ENCODE measurements at places on chromosomes 11 and 22.
A peak's percentile ranks its signal among the peaks of the same experiment; 100 is the strongest.

GRCh38 chr11:14248580-14248981 is 110.4 kb downstream of the RRAS2 start:
- DNase-seq = no peak

GRCh38 chr11:403021-403760 is 9.2 kb downstream of the PKP3 start:
- no peak for DNase-seq

DNA sequence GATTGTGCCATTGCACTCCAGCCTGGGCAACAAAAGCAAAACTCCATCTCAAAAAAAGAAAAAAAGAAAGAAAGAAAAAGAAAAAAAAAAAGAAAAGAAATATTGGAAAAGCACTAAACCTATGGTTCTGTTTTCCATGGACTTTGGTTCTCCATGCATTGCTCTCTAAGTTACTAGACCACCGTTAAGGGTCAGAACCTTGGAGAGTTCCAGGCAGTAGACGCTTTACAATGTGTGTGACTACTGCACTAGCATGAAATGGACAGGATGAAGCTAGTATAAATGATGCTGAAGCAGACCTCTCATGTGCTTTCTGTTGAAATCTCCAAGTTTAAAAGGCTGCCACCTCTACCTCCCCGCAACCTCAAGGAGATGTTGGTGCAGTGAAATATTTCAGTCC is 63.5 kb downstream of the SIK2 start:
- DNase-seq = no peak

DNA sequence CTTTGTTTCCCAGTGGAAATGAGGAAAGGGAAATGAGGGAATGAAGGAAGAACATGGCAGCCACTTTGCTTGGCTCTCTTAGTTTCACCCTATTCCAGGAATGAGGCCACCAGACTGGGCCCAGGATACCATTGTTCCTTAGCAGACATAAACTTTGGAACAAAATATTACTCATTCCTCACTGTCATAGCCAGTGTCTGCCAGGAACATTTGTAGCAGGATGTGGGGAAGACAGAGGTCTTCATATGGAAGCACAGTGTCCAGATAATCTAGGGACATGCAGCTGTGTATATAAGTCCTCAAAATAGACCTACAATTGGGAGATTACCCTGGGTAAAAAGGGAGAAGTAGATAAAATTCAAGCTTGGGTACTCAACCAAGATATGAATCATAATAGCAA is 15.2 kb upstream of the FUT4 start:
- no peak for DNase-seq

DNA sequence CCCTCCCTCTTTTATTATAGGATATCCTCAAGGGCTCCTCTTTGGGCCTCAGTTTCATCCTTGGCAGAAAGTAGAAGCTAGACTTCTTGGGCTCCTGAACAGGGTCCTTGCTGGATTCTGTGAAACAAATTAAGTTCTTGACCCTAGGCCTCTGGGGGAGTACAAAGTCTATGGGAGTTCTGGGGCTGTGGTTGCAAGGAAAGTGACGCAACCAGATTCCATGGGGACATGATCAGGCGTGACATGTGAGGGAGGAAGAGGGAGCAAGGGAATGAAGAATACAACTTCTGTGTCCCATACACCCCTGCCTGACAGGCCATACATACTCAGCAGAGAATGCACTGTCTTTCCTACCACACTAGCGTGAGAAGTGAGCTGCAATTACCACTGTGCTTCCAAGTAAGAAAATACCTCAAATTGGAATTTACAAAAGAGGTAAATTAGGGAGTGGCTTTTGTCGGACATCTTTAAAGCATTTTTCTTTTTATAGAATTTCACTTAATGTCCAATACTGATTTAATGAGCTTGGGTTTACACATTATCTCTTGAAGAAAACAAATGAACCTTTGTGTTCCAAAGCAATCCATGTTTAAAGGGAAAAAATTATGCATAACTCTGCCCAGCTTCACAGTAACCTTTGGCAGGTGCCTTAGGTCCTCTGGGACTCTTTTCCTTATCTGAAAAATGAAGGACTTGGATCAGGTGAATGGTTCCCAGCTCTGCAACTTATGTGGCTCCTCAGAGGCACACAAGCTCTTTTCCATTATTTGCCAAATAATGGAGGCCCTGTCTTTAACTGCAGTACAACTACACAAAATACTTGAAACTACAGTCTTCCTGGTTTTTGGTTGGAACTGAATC is 38.9 kb downstream of the LIMK2 start:
- no peak for DNase-seq

GRCh38 chr11:104736502-104736901 is 161.8 kb downstream of the CASP12 start:
- DNase-seq = no peak

- DNase-seq = no peak
These were observed 268.0 kb downstream of the CTTN start for GRCh38 chr11:70666311-70666710.

- DNase-seq = no peak
These were observed 80.4 kb downstream of the SERGEF start for GRCh38 chr11:17932472-17932871.

DNA sequence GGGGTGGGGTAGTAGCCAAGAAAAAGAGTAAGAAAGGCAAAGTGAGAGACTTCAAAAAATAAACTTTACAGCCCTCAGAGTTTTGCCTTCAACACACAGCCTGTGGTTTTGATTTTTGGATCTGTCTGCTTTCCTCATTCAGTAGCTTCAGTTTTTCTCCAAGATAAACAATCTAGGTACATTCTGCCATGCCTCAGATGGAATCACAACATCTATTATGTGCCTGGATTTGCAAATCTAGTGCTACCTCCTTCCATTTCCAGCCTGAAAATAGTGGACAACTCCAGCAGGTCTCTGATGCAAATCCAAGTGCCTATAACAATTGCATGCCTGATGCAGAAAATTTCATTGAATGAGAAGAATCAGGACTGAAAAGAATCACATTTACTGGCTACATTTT is 206.6 kb upstream of the GUCY1A2 start:
- DNase-seq = no peak

- DNase-seq = no peak
These were observed 16.8 kb downstream of the FZD4 start for GRCh38 chr11:86938203-86938899.

DNA sequence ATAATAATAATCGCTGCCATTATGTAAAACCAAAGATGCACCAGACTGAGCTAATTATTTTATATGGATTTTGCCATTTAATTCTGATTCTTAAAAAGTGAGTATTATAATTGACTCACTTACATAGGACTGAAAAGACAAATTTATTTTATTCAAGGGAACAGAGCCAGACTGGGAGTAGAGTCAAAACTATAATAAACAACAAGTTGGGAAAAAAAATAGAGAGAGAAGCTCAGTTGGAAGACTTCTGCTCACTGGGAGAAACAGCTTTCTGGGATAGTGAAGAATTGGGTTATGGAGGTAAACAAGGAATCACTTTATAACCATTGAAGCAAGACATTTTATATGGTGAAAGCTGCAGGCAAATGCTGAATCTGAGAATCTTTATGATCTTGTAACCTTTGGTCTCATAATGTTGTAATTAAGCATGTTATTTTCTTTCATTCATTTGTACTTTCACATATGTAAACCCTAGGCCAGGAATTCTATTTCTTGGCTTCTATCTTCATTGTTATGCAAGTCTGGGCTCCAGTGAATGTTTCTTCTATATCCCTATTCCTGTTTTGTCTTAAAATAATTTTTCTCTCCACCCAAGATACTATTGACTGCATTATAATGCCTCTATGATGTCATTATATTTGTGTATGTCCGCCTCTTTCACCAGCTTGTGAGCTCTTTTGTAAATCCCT is 725.3 kb upstream of the CCDC179 start:
- DNase-seq = no peak

DNA sequence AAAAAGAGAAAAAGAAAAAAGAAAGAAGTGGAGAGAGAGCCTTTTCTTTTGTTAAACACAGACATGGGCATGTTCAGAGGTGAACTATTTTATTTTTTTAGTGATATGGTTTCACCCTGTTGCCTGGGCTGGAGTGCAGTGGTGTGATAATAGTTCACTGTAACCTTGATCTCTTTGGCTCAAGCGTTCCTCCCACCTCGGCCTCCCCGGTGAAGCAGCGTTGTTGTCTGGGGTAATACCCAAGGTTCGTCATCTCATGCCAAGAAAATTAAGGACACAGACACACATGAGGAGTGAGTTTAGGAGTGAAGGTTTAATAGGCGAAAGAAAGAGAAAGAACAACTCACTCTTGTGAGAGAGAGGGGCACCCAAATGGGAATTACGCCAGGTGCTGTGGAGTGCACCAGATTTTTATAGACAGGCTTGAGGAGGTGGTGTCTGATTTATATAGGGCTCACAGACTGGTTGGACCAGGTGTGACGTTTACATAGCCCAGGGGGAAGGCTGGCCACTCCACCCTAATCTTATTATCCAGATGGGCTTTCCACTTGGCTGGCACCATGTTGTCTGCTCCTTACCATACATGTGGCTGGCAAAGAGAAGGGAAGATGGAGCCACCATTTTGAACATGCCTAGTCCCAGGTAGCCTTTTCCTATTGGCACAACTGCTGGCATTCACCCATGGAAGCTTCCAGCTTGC is 42.3 kb downstream of the GRAMD1B start:
- DNase-seq = no peak

- DNase-seq = no peak
These were observed 555.3 kb downstream of the MIAT start for GRCh38 chr22:27212617-27213177.

- no peak for DNase-seq
These were observed 1.9 kb downstream of the SF1 start for GRCh38 chr11:64776425-64776824.

GRCh38 chr22:36728505-36728904 is 25.0 kb upstream of the CACNG2 start:
- DNase-seq = no peak

- DNase-seq = no peak
These were observed 16.6 kb downstream of the VPS37C start for GRCh38 chr11:61144511-61145179.

DNA sequence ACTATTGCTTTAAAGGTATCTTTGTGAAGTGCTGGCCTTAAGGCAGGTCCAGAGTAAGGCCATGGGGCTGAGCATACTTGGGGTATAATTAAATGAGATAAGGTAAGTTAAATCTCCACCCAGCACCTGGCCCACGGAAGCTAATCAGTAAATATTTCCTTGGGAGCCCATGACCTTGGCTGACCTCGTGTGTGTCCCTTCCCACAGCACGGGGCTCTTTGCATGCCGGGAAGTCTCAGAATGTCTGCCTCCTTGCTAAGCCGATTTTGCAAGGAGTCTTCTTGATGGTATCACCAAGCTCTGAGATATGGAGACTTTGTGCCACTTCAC is 46.5 kb downstream of the ADM start:
- DNase-seq = no peak

DNA sequence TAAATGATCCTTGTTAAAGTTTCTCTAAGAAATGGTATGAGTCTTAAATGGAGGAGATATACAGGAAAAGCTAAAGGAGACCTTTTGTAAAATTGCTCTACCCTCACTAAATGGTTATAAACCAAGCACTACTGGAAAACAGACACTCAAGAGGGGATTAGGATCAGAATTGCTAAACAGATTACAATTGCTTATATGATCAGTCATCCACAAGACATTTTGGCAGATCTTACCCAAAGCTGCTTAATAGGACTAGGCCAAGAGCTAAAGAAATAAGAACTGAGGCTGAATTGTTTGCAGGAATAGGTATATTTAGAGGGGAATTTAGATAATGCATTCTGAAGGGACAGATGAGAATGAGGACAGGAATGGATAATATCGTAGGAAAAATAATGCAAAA is 9.5 kb downstream of the HARBI1 start:
- DNase-seq = no peak

- DNase-seq = no peak
These were observed 17.1 kb downstream of the OTOG start for GRCh38 chr11:17563961-17564686.

- DNase-seq = no peak
These were observed 1075.3 kb downstream of the TBC1D22A start for GRCh38 chr22:47837703-47838102.

- peak; percentile 65 for DNase-seq
These were observed at the start of gene MCAT for GRCh38 chr22:43142880-43143562. MCAT (minus strand) TSS chr22:43143398; CDS start chr22:43143348, 50 bp downstream.

DNA sequence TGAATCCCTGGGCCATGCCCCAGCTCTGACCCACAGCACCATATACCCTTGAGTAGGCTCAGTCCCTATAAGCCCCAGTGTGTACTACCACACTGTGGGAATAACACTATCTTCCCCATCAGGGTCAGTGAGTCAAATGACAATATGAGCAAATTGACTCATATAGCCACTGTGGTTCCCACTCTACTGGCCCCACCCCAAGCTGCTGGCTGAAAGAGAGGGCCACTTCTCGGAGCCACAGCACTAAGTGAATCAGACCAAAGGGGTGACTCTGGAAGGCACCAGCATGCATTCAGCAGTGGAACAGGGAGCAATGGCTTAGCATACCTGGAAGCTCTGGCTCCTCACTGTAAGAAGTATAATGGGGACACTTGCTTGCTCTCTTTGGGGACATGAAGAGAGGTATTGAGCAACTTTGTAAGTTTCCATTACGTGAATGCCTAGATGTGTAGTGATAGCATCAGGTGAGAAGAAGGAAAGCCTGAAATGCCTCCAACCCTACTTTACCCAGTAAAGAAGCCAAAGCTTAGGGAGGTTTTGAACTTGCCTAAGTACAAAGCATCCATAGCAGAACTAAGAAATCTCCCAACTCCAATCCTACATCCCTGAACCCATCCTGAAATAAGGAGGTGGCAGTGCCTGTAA is 13.5 kb downstream of the CD59 start:
- DNase-seq = no peak

GRCh38 chr11:108909921-108910320 is 245.1 kb downstream of the DDX10 start:
- DNase-seq = no peak

- peak; percentile 71 for DNase-seq
These were observed 13.5 kb upstream of the B4GALNT4 start for GRCh38 chr11:355581-356458.

GRCh38 chr11:9377036-9377435 is 7.4 kb upstream of the IPO7 start:
- DNase-seq = no peak

DNA sequence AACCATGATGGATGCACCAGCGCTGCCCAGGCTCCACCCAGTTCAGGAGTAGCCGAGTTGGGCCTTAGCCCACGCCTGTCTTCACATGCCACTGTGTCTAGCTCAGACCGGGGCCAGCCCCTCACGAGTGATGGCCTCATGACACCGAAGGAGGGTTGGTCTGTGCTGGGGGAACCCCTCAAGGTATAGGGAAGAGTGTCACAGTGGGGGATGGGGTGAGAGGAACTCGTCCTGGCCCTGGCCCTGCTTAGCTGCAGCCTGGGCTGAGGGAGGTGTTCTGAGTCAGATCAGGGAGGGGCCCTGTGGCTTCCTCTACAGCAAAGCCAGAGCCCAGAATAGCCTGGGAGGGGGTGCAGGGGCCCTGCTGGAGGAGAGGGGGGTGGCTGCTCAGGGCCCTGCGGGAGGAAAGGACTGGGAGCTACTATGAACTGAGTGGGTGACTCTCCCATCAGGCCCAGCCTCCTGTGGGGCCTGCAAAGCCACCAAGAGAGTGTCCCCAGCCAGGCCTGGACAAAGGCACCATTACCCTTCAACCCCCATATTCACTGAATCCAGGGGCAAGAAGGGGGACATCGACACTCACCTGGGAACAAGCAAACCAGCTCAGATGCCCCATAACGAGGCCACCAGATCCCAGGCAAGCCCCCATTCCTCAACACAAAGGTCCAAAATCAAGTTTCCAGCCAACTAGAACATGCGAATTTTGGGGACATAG is 41.2 kb downstream of the IGLL5 start:
- no peak for DNase-seq
